ENCODE measurements at places on chromosomes 5 and 9.

- DNase-seq: no peak
These were observed 510.4 kb upstream of the RGMB start for GRCh38 chr5:98263084-98263483.

DNA sequence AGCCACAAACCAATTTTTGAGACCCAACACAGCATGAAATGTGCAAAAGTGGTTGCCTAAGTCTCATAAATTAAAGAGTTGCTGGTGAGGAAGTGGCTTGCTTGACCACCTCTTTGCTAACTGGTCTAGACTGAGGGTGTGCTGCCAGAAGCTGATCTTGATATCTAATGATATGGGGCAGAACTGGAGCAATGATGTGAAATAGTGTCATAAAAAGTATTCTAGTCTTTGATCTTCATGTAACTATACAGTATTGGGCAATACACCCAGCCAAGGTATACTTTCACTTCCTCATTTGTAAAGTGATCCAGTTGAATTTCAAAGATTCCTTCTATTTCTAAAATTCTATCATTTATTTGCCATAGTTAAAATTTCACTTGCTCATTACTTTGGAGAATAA is 5.9 kb upstream of the YTHDC2 start:
- DNase-seq: no peak

DNA sequence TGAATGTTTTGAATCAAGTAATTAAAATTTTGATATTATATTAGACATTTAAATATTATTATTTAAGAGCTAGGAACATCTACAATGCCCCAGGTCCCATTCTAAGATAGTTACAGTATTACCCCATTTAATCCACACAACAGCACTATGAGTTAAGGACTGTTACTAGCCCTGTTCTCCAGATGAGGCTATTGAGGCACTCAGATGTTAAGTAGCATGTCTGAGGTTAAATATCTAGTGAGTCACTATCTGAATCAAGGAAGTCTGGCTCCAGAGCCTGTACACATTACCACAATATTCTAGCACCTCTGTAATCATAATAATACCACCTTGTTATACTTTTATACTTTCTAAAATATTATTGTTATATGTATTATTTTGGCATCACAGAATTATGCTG is 304.6 kb downstream of the PDE4D start:
- no peak for DNase-seq

GRCh38 chr9:98977246-98977714 is 33.6 kb downstream of the COL15A1 start:
- DNase-seq: no peak

- no peak for DNase-seq
These were observed 20.5 kb upstream of the EEIG1 start for GRCh38 chr9:128001151-128001778.

- DNase-seq: no peak
These were observed 376.1 kb downstream of the BRINP1 start for GRCh38 chr9:118992813-118993794.

DNA sequence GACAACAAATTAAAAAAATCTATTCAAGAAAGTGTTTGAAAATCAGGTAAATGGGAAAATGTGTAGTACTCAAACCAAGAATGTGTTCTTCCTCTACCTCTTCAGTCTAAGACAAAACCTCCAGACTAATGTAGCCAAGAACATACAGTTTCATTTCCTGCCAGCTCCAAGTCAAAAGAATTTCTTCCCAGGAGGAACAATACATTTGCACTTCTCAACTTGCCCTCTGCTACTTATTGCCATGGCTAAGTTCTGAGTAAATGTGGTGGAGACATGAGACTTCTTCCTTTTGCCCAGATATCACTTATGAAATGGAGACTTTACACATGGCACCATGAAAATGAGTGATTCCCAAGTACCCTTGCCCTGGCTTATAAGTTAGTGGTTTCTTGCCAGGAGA is 2112.2 kb upstream of the C9orf72 start:
- DNase-seq: no peak

- DNase-seq: no peak
These were observed 9.8 kb upstream of the GADD45G start for GRCh38 chr9:89594811-89595550.

- no peak for DNase-seq
These were observed 185.5 kb downstream of the OLFM1 start for GRCh38 chr9:135273008-135273407.

DNA sequence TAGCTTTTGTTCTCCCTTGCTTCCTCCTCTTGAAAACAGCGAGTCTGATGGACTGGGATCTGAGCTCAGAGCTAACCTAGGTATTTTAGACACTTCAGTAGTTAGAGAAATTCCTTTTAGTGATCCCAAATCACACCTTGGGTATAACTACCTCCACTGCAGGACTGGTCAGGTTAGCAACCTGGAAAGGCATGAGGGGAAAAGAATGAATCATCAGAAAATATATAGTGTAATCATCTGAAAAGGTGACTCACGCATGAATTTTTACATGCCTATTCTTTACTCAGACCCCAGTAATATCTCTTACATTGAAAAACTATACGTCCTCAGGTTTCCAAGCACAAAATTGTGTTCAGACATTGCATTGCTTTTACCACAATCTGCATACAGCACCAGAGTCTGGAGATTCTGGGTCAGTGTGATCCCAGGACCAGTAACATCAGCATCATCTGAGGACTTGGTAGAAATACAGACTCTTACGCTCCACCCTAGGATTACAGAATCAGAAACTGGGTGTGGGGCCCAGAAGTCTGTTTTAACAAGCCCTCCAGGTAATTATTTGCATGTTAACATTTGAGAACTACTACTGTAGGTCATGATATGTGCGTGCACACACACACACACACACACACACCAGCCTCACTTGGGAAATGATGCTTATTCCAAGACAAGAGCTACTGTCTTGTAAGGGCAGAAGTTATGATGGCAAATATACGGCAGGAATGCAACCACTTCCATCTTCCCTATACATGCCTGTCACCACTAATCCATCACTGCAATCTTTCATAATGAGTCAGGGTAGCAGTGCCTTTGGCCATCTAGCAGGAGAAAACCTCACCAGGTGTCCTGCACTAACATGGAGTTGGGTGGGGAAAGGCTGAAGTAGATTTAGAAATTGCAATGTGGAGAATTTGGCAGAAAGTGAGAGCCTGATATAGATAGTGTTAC is 271.6 kb upstream of the MAP3K1 start:
- no peak for DNase-seq

DNA sequence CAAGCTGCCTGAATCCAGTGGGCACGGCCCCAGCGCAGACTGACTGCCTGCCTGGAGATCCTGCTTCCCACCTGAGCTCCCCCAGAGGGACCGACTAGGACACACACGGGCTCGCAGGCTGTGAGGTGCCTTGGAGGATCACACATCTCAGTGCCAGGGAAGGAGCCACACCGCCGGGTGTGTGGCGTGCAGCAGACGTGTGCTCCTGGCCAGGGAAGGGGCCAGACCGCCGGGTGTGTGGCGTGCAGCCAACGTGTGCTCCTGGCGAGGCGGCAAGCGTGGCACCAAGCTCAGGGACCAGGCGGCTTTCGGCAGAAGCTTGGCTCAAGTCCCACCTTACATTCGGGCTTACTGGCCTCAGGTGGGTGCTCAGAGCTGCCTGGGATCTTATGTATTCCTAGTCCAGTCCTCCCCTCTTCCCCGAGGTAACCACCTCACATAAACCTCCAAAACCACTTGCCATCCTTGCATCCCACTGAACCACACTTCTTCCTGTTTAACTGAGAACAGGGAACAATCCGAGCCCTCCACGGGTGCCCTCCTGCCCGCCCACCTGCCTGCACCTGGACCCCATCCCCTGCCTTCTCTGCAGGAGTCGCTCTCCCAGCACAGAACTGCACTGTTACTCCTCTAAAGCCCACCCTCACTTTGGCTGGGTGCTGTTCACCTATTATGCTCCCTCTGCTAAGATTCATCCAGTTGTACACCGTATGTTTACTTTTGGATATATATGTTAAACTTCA is 22.4 kb upstream of the MRNIP start:
- no peak for DNase-seq

DNA sequence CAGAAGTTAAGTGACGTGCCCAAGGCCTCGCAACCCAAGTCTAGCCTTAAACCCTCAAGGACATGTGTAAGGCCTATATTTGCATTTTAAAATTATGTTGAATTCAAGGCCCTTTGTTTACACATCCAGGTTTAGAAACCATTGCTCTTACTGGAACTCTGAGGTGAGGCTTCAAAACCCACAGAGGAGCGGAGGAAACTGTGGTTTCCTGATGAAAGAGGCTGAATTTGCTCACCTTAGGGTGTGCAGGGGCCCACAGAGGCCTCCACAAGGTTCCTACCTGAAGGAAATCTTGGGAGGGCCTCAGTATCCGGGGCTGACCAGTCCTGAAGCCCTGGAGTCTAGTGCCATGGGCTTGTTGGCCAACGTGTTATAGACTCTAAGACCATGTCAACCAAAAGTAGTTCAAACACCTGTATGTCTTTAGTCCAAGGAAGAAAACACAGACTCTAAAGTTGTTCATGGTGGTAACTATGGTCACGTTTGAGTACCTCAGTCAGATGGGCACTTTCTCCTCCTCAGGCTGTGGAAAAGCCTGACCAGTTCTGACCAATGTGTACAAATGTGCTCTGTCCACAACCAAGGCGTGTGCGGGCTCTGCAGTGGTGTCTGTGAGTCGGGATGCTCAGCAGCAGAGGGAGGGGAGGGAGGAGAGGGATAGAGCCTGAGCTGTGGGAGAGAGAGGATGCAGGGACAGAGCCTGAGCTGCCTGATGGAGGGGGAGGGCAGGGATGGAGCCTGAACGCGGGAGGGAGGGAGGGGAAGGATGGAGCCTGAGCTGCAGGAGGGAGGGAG is 124.6 kb upstream of the ERCC6L2 start:
- DNase-seq: no peak

DNA sequence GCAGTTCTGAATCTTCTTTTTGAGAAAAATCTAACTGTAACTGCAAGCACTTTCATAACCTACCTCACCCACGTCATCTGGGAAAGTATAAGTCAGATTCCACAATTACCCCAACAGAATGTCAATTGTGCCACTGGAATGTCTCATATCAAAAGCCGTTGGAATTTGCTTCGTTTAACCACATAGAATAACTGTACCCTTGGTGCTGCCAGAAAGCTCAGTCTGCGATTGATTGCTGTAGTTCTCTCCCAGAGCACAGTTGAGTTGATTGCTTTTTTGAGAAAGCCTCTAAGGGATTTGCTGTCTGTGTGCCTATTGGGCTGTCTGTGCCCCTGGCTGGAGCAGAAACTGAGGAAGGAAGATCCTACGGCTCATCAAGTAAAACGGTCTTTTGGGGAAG is 583.6 kb downstream of the TMEM38B start:
- DNase-seq: no peak

DNA sequence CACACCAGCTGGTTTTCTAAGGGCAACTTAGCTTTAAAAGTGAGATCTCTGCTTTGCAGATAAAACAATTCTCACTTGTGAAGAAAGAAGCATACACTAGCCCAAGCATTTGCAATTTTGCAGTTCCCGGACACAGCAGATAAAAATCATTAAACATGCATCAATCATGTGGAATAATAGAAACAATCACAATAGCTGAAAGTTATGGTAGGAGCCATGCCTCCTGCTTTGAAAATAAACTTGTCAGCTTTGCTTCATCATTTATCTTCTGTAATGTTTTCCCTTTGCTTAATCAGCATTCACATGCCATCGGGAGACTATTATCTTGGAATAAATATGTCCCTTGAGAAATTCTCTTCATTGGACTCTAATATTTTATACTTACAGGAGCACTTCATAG is 60.3 kb upstream of the DAB2 start:
- DNase-seq: no peak

DNA sequence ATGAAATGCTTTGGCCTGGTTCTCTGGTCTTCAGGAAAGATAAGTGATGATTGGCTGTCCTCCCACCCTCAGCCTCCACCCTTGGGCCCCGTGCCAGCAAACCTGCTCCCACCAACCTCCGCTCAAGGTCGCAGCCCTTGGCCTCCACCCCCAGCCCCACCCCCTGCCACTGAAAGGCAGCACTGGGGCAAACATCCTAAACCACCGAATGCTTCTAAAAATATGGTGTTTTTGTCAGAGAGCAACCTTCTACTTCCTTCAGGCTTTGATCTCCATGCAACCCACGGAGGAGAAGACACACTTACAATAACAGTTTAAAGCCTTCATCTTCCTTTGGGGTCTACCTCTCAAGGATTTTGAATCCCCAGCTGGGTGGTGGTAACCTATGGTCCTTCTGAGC is 24.0 kb upstream of the TCF7 start:
- DNase-seq: no peak

DNA sequence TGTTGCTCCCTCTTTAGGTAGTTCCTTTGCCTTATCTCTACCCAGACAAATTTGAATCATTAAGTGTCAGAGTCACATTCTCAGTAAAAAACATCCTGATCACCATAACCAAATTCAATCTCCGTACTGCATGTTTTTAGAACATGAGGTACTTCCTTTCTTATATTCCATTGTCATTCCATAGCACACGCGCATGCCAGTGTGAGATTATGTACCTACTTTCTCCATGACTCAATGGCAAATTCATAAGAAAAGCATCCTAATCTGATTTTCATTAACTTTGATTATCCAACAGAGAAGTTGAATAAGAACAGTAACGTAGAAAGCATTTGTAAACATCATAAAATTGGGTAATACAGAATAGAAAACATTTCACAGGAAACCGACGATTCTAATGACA is 1118.6 kb upstream of the CDH9 start:
- no peak for DNase-seq

DNA sequence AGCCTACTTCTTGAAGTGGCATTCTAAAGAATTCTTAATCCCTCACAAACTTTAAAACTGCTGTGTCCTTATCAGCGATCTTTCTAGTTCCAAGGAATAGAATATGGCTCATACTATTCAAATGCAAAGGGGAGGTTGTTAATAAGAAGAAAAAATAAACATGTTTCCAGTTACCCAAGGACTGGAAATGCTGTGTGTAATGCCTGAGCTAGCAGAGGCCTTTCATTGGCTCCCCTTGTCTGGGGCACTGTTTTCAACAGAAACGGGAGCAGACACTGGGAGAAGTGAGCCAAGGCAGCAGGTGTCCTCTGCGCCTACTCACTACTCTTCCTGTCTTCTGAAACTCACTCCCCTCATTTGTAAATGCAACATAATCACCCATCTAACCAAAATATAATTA is 253.0 kb downstream of the MARCHF11 start:
- no peak for DNase-seq

- DNase-seq: no peak
These were observed 84.0 kb upstream of the NEURL1B start for GRCh38 chr5:172556971-172557461.

DNA sequence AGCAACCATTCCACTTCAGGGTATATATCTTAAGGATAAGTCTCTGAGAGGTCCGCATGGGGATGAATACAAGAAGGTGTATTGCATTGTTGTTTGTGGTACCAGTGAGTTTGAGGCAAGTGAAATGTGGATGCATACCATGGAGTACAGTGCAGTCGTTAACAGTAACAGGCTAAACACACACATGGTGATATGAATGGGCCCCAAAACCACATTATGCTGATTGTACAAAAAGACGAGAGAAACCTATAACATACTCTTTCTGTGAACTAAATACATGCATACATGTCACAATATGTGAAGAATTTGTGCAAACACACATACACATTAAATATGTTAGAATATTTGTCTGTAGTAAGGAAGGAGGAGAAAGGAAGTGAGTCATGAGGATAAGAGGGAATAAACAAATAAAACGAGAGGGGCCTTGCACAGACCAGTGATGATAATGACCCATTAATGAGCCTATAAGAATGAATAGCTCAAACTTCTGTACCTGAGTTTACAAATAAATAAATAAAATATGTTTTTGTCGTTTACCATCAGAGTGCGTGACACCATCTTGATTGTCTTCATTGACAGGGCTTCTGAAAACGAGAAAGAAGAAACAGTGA is 66.5 kb upstream of the RICTOR start:
- no peak for DNase-seq

All from stimulated activated CD8-positive, alpha-beta memory T cell treated with anti-CD3 and anti-CD28 coated beads, Interleukin-2, amount 100 ng/mL, for 1 hour (primary cell).